Psoas muscle (tissue), 8 donors: ENCODE measurements at places on chromosomes 5 and 9. TPM values are rescaled to one million over a fixed set of nuclear protein-coding genes. Genes with fewer than 3 reads are reported as not detected.

The CDH9 gene
- not detected for total RNA-seq

GRCh38 chr5:84683594-84683993, 298.9 kb upstream of the EDIL3 start:
- no peaks in the 10 kb centered on the region for H3K4me1 ChIP-seq
- no peak overlapping the region for H3K4me3 ChIP-seq
- H3K36me3 ChIP-seq: no peaks in the 10 kb centered on the region
- H3K27ac ChIP-seq: no peak overlapping the region
- no peaks in the 10 kb centered on the region for H3K27me3 ChIP-seq
- no peak for DNase-seq

DNA sequence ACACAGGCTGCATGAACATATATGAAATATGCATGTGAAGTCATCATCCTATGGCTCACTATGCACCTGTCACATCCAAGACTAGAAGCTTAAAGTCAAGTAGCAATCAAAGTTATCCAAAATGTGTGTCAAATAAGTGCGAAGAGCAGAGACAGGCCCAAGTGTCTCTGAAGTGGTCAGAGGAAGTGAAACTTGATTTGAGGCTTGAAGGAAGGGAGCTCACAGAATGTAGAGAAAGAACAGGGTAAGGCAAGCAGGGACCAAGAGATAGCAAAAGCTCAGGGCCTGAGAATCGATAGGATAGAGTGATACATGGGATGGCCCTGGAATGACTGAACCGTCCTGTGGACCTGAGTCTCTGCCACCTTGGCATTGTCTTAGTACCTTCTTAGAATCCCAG, 274.3 kb upstream of the TRPC7 start:
- no peak for DNase-seq
- H3K4me1 ChIP-seq: no peaks in the 10 kb centered on the region
- no peak overlapping the region for H3K27ac ChIP-seq
- H3K27me3 ChIP-seq: no peaks in the 10 kb centered on the region

DNA sequence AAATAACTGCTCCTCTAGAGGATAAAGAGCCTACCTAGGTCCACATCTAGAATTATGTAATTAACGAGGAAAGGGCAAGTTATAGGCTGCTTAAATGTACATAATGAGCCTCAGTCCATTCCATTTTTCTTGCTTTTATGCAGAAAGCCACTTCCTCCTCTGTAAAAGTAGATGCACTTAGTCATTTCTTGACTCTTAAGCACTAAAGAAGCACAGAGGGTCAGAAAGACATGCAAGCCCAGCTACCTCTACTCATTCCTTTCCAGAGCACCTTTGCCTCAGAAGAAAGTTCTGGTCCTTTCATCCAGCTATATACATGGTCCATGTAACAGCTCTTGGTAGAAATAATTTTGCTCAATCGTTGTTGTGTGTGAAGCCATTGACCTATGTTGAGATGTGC, 308.0 kb upstream of the NREP start:
- no peak overlapping the region for H3K4me3 ChIP-seq
- no peak overlapping the region for H3K27ac ChIP-seq
- DNase-seq: no peak
- H3K4me1 ChIP-seq: no peaks in the 10 kb centered on the region
- H3K27me3 ChIP-seq: no peaks in the 10 kb centered on the region
- H3K36me3 ChIP-seq: no peaks in the 10 kb centered on the region

The SV2C gene
- total RNA-seq: not detected

DNA sequence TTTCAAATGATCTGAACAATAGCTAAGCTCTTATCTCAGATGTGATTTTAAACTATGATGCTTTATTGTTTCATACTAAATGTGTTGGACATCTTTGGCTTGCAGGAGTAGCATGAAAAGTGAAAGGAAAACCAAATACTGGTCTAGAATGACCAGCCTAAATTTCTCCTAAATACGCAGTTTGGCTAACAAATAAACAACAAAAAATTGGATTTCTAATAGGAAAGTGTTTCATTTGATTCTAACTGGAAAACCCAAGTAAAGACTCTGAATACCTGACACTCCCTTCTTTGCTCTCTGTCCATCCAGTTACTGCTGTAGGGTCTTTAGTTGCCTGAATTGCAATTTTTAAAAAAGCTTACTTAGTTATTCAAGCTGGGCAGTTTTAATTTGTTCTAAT, 111.7 kb upstream of the ACOT12 start:
- H3K27me3 ChIP-seq: no peaks in the 10 kb centered on the region
- no peaks in the 10 kb centered on the region for H3K36me3 ChIP-seq
- no peak overlapping the region for H3K27ac ChIP-seq
- no peak for DNase-seq
- H3K4me1 ChIP-seq: peaks cover 8% of the 10 kb centered on the region
- peak overlapping the region; percentile 12 for H3K4me3 ChIP-seq
